ENCODE measurements at places on chromosomes 11 and 22.

- DNase-seq, result peak; percentile 57
Observed at GRCh38 chr22:35930933-35931332, 97.7 kb downstream of the RBFOX2 start.

- peak; percentile 53 for DNase-seq
Observed at GRCh38 chr22:49632199-49633009, 195.3 kb downstream of the BRD1 start.

DNA sequence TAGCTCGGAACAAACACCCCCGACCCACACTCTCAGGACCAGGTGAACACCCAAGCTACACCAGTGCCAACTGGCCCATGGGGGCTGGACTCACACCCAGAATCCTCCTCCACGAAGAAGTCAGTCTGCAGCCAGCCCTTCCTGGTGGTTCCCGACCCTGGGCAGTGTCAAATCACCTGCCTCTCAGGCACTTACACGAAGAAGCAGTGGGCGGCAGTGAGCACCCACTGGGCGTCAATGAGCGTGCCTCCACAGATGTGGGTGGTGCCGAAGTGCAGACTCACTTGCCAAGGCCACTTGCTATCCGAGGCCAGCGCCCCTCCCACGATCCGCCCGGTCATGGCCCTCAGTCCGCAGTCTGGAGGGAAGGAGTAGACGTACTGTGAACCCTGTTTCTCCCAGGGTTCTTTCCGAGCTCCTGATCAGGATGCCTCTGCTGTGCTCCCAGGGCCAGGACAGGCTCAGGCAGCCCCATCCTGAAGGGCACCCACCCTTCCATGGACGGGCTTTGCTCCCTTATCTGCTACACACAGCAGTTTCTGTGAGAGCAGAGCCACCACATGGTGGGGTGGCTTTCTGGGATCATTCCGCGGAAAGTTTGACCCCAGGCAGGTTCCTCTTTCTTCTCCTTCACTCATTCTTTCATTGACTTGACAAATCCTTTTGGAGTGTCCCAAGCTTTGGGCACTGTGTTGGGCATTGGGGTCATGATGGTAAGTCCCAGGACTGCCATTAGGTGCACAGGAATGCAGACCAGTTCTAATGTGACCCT is 19.4 kb downstream of the TMPRSS13 start:
- DNase-seq, result no peak

DNA sequence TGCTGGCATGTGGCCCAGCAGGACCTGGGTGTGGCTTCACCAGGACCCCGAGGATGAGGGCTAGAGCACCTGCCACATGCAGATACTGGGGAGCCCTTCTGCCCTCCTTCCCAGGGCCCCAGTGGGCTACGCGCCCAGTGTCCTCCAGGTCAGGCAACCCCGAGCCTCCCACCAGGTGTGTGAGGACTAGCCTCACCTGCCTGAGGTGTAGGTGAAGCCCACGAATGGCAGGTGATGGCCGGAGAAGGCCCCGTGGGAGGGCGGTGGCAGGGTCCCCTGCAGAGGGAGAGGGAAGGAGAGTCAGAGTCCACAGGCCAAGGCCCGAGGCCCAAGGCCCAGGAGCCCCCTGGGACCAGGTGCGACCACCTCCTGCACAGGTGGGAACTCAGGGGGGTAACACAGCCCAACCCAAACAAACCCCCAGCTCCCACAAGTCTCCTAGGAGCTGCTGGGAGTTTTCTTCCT is 6.5 kb downstream of the CDC42BPG start:
- no peak for DNase-seq

GRCh38 chr11:78504181-78504580 is 70.5 kb downstream of the NARS2 start:
- DNase-seq, result no peak

DNA sequence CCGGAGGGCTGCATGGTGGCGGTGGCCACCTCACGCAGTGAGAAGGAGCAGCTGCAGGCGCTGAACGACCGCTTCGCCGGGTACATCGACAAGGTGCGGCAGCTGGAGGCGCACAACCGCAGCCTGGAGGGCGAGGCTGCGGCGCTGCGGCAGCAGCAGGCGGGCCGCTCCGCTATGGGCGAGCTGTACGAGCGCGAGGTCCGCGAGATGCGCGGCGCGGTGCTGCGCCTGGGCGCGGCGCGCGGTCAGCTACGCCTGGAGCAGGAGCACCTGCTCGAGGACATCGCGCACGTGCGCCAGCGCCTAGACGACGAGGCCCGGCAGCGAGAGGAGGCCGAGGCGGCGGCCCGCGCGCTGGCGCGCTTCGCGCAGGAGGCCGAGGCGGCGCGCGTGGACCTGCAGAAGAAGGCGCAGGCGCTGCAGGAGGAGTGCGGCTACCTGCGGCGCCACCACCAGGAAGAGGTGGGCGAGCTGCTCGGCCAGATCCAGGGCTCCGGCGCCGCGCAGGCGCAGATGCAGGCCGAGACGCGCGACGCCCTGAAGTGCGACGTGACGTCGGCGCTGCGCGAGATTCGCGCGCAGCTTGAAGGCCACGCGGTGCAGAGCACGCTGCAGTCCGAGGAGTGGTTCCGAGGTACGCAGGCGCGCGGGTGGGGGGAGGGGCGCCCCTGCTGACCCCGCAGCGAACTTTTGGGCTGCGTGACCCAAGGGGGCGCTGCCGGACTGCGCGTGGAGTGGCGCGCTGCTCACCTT is 670 bp downstream of the NEFH start:
- DNase-seq, result no peak

GRCh38 chr11:122803716-122804115 is 34.6 kb upstream of the CRTAM start:
- DNase-seq, result no peak

- DNase-seq, result no peak
Observed at GRCh38 chr22:26921726-26922125, 264.3 kb downstream of the MIAT start.

GRCh38 chr11:111933872-111934271 is 3.3 kb upstream of the DIXDC1 start:
- DNase-seq, result no peak

DNA sequence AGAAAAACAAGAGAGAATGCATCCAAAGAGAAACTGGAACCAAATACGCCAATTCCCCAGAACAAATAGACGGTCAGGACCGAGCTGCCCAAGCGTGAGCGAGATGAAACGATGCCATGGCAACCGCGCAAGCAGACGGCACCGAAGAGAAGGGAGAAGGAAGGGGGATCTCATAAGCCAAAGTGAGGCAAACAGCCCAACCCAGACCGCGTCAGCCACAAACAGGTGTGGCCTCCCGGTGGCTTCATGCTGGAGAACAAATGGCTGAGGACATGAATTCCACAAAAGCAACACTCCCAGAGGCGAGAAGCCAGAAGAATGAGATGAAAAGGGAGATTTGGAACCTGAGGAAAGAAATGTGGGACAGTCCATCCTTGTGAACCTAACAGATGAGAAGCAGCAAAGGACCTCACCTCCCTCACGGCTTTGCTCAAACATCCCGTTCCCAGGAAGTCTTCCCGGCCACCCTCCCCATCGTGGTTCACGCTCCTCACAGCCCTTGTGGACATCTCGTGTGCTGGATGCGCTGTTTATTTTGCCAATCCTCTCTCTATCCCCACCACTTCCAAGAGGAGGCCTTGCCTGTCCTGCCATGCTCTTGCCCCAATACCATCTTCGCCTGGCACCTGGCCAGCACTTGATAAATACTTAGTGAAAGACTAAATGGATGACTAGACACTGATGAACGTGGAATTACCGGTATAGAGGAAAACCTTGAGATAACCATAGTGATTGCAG is 89.1 kb upstream of the RTL6 start:
- peak; percentile 33 for DNase-seq

DNA sequence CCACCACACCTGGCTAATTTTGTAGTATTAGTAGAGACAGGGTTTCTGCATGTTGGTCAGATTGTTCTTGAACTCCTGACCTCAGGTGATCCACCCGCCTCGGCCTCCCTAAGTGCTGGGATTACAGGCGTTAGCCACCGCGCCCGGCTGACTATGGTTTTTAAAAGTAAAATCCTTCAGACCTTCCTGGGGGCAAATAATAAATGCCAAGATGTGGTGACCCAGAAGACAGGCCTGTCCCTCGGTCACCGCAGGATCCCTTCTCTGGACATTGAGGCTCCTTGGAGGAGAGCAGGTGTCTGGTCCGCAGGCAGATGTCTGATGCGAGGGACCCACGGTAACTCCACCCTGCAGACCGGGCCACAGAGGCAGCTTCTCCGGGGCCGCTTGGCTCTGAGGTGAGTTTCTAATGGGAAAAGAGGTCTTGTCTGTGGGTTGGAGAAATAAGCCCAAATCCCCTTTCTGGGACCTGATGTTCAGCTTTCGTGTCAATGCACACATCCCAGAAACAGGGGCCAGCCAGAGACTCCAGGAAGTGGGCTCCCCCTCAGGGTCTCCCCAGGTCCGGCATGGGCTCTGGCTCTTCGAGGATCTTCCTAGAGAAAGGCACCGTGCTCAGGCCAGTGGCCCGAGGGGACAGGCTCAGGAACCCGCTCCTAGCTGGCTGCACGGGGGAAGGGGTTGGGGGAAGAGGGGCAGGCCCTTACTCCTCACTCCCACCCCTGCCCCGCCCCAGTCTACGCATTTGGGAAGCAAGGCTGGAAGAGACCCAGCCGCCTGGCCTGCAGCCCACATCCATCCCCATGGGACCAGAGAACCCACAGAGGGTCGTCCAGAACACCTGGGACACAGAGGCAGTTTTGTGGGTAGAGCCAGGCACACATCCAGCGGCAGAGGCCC is 100.6 kb downstream of the WNT7B start:
- peak; percentile 17 for DNase-seq

DNA sequence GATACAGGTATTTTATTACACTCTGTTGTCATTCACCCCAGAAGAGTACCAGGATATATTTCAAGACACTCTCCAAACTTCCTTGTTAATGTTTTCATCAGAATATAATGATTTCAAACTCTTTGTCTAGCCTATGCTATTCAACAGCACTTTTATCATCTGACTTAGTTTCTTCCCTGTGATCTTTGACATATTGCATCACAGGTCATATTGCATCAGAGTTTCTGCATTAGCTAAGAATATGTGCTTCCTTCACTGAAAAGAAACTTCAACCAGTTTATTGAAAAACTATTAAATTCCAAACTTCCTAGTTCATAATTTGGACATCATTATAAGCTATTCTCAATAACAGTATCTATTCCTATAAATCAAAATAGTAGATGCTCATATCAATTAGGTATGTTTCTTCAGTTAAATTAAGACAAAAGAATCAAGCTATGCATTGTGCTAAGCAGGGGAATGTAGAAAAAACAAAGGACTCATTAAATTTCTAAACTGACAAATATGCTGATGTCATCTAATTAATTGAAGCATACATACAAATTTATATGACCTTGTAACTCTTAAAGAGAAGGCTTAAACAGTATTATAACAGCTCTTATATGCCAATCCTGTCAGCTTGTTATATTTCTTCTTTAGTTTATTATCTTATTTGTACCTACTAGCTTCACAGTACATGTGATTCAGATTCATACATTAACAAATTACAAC is 361.8 kb upstream of the LUZP2 start:
- DNase-seq, result no peak

- DNase-seq, result peak; percentile 34
Observed at GRCh38 chr11:65927904-65928397, 8.7 kb downstream of the DRAP1 start.

DNA sequence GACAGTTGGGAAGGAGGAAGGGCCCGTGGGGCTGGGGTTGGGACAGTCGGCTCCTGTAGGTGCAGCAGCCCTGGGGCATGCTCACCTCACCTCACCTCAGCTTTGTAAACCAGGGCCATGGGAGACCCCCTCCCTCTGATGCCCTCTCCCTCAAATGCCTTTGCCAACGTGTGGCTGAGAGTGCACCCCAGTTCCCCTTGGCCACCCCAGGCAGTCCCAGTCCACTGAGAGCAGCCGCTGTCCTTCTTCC is 4.2 kb upstream of the NEAT1 start:
- no peak for DNase-seq

- peak; percentile 21 for DNase-seq
Observed at GRCh38 chr11:27209562-27210005, 153.4 kb downstream of the CCDC34 start.

- DNase-seq, result peak; percentile 61
Observed at GRCh38 chr11:123577081-123577598, 77.3 kb downstream of the SCN3B start.

DNA sequence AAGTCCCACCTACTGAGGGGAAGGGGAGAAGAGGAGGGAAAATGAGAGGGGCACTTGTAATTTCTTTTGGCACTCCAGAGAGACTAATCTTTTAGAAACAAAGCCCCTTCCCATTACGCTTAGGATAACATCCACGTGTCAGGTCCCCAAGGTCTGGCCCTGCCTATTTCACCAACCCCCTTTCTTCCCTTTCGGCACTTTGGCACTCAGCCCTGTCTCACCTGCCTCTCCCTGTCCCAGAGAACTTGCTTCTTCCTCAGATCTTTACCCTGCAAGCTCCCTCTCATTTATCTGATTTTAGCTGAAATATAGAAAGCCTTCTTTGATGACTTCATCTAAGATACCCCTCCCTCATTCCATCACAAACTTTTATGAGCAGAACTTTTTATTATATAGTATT is 55.5 kb downstream of the RASSF10 start:
- DNase-seq, result no peak

- DNase-seq, result no peak
Observed at GRCh38 chr11:37500425-37500824, 902.4 kb upstream of the RAG2 start.

DNA sequence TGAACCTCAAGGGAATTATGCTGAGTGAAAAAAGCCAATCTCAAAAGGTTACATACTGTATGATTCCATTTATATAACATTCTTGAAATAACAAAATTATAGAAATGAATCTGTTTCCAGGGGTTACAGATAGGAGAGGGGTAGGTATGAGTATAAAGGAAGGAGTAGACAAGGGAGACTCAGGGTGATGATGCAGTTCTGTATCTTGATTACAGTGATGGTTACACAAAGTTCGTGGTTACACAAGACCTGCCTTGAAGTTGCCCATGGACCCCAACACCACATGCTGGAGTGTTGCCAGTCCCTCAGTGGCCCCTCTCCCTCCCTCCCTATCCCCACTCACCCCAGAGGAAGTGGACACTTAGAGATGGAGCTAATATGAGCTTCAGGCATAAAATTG is 20.3 kb downstream of the STK33 start:
- no peak for DNase-seq

DNA sequence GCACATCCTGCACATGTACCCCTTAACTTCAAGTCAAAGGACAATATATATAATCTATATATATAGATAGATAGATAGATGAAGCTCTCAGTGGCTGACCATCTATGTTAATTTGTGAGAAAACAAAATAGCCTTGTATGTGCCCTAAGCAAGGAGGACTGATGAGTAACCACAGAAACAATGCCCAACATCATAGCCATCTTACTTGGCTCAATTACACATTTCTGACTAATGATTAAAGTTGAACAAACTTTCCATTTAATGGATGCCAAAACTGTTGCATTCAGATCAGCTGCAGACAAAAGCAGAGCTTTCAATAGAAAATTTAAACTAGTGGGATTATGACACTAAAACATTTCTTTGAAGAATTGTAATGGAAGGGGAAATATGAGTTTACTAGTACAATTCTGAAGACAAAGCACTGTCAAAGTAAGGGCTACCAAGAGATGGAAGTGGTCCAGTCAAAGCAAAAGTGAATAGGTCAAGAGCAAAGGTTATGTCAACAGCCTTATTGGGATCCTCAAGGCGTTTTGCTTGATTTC is 1188.2 kb upstream of the RAG2 start:
- DNase-seq, result no peak

GRCh38 chr11:3014057-3014938 is 22.2 kb upstream of the NAP1L4 start:
- DNase-seq, result no peak

GRCh38 chr11:65701686-65702085 is 10.4 kb upstream of the KAT5 start:
- no peak for DNase-seq

GRCh38 chr11:119481021-119481666 is 58.2 kb upstream of the THY1 start:
- DNase-seq, result peak; percentile 87
